Right renal cortex interstitium (tissue), 3 donors: ENCODE measurements at places on chromosomes 6 and 20. TPM values are rescaled to one million over a fixed set of nuclear protein-coding genes. Genes with fewer than 3 reads are reported as not detected.

DNA sequence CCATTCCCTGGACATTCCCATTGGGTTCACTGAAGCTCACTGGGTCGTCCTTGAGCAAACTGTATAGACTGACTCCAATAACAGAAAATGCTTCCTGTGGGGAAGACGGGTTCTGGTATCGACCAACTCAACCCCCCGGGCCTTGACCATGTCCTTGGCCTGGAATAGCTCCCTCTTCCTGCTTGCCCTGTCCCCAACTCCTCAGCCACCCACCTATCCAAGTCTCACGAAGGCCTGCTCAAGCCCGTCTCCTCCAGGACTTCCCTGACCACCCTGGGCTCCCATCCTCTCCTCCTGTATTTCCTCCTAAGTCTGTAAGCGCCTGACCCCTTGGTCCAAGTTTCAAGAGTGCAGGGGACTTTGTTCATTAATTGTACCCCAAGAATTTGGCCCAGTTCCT is 2.8 kb upstream of the HMGA1 start:
- DNase-seq: no peak

DNA sequence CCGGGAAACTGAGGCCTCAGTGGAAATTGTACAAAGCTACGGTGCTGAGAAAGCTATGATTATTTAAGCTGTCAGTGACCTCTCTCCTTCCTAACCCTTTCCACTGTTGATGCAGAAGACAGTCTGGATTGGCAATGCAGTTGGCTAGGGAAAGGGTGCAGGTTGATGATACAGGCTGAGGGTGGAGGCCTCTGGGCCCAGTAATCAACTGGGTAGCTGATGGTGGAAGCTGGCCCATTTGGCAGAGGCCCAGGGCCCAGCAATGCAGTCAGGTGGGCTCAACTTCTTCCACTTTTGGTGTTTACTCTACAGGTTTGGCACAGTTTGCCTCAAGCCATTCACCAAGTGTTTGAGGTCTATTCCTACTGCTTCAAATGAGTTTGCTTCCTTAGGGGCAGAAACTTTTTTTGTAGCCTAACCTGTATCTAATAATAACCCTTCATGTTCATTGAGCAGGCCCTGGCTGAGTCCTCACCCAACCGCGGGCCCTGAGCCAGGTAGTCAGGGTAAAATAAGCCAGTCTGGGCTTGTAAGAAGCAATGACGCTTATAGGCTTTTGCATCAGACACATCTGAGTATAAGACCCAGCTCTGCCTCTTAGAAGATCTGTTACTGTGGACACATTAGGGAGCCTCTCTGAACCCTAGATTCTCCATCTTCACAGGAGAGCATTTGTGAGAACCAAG is 12.1 kb downstream of the BCL2L1 start:
- no peak for DNase-seq

DNA sequence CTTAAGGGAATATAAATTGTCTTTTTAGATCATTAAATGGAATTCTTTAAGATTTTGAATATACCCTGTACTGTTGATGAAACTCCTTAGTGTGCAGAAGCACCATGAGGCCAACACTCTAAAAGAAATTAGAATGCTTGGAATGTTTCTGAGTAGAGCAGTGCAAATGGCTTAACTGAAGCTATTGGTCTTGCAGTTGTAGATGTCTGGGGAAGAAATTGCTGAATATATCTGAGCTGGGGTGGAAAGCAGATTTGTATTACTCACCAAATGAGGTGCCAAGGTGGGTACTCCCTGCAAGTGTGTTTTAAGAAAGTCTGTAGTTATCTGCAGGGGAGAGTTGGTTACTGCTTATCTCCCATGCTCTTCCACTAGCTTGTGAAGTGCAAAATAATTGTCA is 119.0 kb downstream of the ADGRG6 start:
- no peak for DNase-seq

DNA sequence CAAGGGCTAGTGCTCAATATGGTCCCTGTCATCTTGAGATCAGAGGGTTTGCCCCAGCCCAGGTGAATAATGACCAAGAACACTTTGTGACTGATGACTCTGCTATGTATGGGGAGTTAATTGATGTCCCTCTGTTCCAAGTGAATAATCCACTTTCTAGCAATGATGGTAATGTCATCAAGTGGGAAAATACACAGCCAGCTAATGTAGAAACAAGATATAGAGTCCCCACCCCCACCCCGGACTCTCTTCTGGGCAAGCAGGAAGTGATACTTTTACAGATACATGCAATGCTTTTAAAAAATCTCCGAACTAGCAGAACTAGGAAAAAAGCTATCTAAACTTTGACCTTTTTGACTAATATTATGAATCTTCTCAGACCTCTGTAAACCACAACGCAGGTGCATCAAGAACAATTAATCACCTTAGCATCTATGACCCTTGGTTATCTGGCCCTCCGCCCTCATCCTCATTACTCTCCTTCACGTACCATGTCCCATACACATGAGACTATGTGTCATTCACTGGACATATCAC is 30.5 kb downstream of the CNR1 start:
- no peak for DNase-seq

DNA sequence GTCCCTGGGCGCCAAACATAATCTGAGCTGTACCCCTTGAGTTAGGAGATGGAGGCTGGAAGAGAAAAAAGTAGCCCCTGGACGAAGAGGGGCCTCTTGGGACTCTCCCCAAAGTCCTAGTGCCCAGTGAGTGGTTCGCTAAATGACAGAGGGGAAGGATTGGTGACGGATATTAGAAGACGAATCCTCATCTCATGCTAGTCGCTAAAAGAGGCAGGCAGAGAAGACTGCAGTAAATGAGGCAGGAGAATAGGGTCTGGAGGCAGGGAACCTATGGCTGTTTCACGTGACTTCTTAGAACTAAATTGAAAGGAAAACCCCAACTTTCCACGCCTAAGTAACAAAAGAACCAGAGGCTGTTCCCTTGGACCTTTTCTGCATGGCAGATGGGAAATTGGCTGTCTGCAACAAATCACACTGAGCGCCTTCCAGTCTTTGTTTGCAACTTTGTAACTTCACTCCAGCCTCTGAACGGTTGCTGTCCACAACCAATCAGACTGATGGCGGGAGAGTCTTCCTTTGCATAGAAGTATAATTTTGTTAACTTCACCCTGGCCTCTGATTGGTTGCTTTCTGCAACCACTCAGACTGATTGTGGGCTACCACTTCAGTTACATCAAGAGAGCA is 731 bp upstream of the RBL1 start:
- no peak for DNase-seq

DNA sequence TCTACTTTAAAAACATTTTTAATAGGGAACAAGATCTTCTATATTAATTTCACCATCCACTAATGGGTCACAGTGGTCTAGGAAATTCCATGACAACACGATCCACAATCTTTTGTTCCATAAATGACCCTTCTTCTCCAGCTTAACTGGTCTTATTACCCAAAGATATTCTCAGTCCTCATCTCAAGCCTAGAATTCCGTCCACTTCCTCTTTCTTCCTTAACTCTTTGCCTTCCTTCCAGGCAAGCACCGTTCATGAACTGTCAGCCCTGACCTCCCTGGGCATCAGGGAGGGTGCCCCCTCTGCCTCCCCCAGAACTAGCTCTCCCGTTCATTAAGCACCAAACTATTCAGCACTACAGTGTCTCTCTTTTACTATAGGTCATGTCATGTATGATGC is 8.0 kb downstream of the SAYSD1 start:
- DNase-seq: no peak

DNA sequence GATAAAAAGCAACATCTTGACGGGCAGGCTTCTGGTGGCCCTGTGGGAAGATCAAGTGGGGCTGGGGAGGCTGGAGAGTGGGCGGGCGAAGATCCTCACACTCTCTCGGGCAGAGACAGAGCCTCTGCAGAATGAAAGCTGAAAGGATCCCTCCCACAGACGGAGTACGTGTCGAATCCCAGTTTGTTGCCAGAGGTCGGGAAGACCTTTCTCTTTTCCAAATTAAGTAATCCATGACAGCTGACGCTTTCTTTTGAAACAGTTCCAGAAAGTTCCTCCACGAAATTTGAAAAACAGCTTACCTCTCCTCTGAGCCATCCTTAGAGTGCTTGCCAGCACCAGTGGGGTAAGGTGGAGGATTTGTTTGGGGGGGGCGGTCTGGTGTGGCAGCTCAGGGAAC is 155.6 kb upstream of the SMLR1 start:
- no peak for DNase-seq

- no peak for DNase-seq
These were observed 76.1 kb downstream of the TBX18 start for GRCh38 chr6:84688141-84688873.

DNA sequence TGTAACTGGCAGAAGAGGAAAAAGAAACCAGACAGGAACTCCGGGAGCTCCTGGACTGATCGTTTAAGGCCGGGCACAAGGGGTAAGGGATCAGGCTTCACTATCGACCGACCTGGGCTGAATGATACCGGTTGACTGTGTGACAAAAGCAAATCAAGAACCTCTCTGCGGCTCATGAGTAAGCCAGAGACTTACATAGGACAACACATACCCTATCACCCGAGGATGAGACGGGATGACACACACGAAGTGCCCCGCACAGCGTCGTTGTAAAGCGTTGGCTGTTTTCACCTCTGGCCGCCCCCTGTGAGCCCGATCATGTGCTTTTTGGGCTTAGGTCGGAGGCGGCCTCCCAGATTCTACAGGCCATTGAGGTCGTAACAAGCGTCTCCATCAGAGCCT is 695 bp upstream of the TGIF2 start:
- DNase-seq: no peak

DNA sequence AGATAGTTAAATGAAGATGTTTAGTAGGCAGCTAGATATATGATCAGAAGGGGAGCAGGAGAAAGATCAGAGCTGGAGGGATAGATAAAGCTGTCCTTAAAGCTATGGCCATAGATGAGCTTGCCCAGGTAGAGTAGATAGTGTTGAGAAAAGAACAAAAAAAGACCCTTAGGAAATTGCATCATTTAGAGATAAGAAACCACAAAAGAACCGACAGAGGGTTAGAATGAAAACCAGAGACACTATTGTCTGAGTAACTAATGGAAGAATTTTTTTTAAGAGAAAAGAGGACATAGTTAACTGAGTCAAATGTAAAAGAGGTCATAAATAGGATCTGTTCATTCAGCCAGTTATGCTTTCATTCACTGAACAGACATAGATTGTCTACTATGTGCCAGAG is 101.8 kb downstream of the TNFAIP3 start:
- no peak for DNase-seq

DNA sequence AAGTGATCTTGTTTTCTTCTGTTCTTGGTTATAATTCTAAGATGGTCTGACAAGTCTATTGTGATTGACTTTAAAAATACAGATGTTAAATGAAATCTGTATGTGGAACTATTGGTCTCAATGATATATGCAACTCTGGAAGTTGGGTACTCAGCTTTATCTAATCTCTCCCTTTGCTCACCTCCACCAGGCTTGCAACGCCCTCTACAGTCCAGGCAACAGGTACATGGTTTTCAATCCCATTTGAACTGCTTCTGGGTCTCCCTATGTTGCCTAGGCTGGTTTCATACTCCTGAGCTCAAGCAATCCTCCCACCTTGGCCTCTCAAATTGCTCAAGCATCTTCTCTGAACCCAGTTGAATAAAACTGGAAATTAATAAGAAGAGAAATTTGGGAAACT is 25.6 kb upstream of the HLA-DQB1 start:
- no peak for DNase-seq

DNA sequence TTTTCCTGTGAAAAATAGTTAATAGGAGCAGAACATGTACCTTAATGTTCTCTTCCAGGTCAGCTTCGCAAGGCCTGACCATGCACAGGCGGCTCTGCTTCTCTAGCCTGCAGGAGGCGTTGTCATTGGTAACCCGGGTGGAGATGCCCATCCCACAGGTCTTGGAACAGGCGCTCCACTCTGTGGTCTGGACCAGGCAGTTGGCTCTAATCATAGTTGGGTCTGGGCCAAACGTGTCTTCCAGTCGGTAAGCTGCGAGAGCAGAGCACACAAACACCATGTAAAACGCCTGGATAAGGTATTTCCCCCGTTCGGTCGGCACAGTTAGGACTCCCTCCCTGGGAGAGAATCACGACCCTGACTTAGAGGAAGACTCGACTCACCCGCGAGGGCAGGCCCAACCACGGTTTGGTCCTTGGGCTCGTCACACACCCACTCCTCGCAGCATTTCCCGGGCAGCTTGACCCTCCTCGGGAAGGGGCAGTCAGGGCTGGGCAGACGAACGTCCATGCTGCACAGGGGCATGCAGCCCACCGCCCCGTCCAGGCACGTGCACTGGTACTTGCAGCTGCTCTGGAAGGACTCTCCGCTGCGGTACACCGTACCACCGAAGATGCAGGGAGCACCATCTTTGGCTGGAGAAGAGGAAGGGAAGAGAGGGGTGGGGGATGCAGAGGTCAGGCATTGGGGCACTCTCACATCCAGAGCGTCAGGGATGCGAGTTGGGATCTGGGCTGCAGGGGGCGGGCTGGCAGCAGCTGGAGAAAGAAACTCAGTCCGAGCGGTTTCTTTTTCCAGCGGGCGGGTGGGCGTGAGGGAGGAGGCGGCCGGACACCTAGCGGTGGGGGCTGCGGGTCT is 1.0 kb downstream of the CCN2 start:
- DNase-seq: no peak

DNA sequence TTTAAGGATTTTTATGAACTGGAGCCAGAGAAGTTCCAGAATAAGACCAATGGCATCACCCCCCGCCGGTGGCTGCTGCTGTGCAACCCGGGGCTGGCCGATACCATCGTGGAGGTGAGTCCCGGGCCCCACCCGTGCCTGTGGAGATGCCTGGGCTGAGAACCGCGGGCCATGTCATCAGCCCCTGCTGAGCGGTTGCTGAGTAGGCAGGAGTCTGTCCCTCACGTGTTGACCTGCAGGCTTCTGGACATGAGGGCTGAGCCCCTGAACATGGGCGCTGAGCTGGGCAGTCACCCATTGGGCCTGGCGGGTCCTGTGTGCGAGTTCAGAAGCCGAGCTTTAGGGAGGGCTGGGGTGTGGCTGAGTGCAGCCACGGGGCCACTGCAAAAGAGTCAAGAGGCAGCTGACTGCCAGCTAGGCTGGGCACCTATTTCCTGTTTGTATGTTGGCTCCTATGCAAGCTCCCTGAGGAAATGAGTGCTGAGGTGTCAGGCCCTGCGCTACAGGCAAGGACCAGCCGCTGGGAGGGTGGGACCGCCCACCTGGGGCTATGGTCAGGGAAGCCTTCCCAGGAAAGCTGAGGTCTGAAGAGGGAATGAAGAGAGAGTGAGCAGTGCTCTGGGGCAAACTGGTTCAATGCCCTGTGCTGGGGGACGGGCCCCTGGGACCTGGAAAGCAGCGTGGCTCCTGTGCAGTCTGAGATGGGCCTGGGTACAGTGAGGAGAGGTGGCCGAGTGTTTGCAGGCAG is 34.3 kb downstream of the PYGB start:
- DNase-seq: no peak

GRCh38 chr6:156841508-156841907 is 64.3 kb downstream of the ARID1B start:
- DNase-seq: no peak

RIPPLY2 gene
- 0.10 TPM for polyA plus RNA-seq

CCDC170 gene
- 3.1 TPM for polyA plus RNA-seq

MPC1 gene
- 82.6 TPM for polyA plus RNA-seq

SPATS1 gene
- polyA plus RNA-seq: not detected

C6orf163 gene
- 3.3 TPM for polyA plus RNA-seq
